ENCODE measurements at places on chromosomes 6 and 20.
A peak's percentile ranks its signal among the peaks of the same experiment; 100 is the strongest.

DNA sequence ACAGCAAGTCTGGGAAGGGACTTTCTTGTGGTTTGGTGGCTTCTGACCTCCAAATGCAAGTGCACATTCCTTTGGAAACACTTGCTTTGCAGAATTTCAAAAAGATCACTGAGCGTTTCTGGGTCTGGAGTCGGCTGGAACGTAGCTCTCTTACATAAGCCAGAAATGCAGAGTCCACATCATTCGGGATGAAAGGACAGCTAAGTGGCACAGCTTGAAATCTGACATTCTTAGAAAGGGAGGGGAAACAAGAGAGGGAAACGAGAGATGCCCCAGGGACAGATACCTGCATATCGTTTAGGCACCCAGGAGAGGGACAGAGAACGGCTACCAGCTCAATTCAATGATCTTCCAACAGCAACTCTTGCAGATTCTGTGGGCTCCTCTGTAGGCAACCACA, 118.7 kb downstream of the NFATC2 start:
- no peak overlapping the region for H3K27ac ChIP-seq
- peaks cover 26% of the 10 kb centered on the region for H3K27me3 ChIP-seq
- peak; percentile 29 for DNase-seq
- no peak overlapping the region for H3K4me3 ChIP-seq
- no peaks in the 10 kb centered on the region for H3K36me3 ChIP-seq
- peaks cover 4% of the 10 kb centered on the region for H3K4me1 ChIP-seq

- H3K4me3 ChIP-seq: no peak overlapping the region
- H3K36me3 ChIP-seq: peaks cover 36% of the 10 kb centered on the region
- peak overlapping the region; percentile 38 for H3K27ac ChIP-seq
- H3K27me3 ChIP-seq: no peaks in the 10 kb centered on the region
- H3K4me1 ChIP-seq: peaks cover 17% of the 10 kb centered on the region
Measured at GRCh38 chr20:44728801-44729443, 13.8 kb downstream of the CCN5 start.

DNA sequence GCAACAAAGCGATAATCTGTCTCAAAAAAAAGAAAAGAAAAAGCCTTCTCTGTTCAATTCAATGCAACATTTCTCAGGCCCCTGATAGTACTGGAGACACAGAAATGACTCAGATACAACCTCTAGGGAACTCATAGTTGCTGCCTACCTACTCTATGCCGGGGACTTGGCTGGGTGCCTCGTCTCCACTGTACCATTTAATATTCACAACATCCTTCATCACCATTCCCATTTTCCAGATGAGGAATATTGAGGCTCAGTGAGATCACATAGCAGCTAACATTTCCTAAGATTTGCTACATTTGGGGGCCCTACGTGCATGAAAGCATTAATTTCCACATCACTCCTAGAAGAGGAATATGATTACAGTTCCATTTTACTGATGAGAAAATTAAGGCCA, 7.5 kb downstream of the NOL4L start:
- peaks cover 26% of the 10 kb centered on the region for H3K4me1 ChIP-seq
- H3K4me3 ChIP-seq: no peak overlapping the region
- H3K27me3 ChIP-seq: no peaks in the 10 kb centered on the region
- H3K27ac ChIP-seq: no peak overlapping the region

GRCh38 chr6:14638435-14638905, 520.9 kb downstream of the CD83 start:
- no peaks in the 10 kb centered on the region for H3K36me3 ChIP-seq
- H3K4me3 ChIP-seq: no peak overlapping the region
- peaks cover 11% of the 10 kb centered on the region for H3K27me3 ChIP-seq
- no peak overlapping the region for H3K27ac ChIP-seq
- no peaks in the 10 kb centered on the region for H3K4me1 ChIP-seq

DNA sequence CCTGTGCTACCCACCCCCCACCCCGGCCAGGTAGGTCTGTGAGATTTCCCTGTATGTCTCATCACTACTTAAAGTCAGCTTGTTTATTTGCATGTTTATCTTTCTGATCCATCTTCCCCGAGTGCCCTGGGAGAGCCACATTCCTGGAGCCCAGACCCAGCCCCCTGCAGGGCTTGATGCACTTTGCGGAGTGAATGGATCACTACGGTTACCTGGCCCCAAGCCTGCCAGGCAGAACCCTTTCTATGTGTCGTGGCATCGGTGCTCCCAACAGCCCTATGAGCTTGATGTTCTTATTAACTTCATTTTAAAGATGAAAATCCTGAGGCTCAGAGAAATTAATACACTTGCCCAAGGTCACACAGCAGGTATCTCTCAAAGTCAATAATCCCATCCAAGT, 13.6 kb upstream of the SLCO4A1 start:
- H3K36me3 ChIP-seq: no peaks in the 10 kb centered on the region
- DNase-seq: peak; percentile 35
- H3K4me1 ChIP-seq: peaks cover 54% of the 10 kb centered on the region

GRCh38 chr6:16471910-16472297, 233.5 kb downstream of the GMPR start:
- no peak for DNase-seq
- peaks cover 9% of the 10 kb centered on the region for H3K36me3 ChIP-seq
- no peak overlapping the region for H3K27ac ChIP-seq
- no peak overlapping the region for H3K4me3 ChIP-seq
- H3K4me1 ChIP-seq: peaks cover 5% of the 10 kb centered on the region
- H3K27me3 ChIP-seq: no peaks in the 10 kb centered on the region

DNA sequence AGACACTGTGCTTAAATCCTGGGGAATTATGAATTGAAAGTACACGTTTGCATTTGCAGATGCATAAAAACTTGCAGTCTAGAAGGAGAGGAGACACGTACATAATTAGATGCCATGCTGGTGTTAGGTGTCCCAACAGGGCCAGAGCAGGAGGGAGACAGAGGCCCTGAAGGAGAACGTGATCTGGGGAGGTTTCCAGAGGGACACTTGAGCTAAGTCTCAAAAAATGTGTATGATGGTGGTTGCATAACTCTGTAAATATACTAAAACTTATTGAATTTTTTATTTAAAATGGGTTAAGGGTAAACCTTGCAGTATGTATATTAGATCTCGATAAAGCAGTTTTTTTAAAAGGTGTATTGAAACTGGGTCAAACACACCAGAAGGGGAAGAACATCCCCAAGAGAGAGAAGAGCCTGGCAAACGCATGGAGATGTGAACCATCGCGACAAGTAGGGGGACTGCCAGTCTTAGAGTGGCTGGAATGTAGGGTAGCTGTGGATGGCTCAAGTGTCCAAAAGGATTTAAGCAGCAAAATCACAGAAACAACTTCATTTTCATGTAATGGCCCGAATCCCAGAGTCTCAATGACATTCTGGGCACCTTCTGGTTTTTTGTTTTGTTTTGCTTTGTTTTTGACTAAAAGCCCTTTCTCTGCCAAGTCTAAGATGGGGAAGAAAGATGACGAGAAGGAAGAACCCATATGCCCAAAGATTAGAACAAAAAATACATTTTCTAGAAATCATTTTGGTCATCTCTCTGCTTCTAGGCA, 15.3 kb downstream of the TRAF3IP2 start:
- peaks cover 65% of the 10 kb centered on the region for H3K36me3 ChIP-seq
- peak overlapping the region; percentile 50 for H3K4me3 ChIP-seq
- no peak for DNase-seq

DNA sequence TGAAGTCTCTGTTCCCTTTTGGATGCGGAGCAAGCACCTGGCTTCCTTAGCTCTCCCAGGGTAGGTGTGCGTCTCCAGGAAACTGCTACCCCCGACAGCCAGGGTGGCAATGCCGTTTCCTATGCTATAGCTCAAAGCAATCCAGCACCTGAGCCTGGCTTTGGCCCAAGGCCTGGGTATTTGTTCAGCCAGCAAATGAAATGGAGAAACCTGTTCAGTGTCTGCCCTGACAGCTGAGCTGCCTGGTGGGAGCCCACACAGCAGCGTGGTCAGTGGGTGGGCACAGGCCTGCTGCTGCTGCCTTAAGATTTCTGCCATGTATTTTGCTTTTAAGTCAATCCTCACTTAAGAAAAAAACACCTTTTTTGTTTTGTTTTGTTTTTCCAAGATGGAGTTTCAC, 13.7 kb downstream of the SPATA2 start:
- peaks cover 29% of the 10 kb centered on the region for H3K36me3 ChIP-seq
- peaks cover 3% of the 10 kb centered on the region for H3K4me1 ChIP-seq
- DNase-seq: no peak
- no peak overlapping the region for H3K27ac ChIP-seq
- no peak overlapping the region for H3K4me3 ChIP-seq
- H3K27me3 ChIP-seq: no peaks in the 10 kb centered on the region

DNA sequence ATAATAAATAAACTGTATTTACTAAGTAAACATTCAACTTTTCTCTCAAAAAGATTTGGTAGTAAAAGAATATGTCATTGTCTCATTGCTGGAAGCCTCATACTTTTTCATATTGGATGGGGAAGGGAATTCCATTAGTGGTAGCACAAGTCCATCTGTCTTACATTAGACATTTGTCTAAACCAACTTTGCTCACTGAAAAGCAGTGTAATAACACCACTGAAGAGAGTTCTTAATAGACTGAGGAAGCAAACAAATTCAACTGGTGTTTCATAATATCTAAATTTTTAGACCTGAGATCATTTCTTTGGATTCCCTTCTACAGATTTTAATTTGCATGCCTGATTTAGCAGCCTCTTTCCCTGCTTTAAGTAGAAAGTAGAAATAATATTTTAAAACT, 62.7 kb downstream of the PLCB1 start:
- no peaks in the 10 kb centered on the region for H3K4me1 ChIP-seq
- H3K4me3 ChIP-seq: no peak overlapping the region
- H3K27ac ChIP-seq: no peak overlapping the region

DNA sequence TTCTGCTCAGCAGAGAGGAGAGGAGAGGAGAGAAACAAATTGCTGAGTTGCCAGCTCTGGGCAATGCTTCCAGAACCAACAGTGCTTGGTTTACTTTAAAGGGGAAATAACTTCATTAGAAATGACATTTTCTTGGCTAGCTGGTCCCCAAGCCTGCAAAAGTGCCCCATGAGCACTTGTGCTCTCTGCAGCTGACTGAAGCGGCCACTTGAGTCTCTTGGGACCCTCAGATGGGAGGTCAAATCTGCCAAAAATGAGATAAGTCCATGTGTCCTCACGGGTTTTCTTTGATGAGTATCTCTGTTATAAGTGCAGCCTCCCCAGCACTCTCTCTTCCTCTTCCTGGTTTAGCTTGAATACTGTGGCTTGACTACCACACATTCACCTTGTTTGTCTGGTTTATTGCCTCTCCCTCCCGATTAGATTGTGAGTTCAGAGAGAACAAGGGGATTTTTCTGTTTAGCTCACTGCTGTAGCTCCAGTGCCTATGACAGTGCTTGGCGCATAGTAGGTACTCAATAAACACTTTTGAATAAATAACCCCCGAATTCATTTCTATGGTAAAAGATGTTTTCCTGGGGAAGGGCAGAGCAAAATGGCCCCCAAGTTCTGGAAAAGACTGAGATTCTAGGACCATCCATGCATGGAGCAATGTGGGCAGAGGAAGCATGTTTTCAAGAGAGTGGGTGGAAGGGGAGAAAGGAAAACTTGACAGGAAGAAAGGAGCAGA, 7.0 kb upstream of the RIN2 start:
- H3K4me1 ChIP-seq: no peaks in the 10 kb centered on the region
- no peak overlapping the region for H3K4me3 ChIP-seq
- no peak for DNase-seq
- no peaks in the 10 kb centered on the region for H3K27me3 ChIP-seq
- no peak overlapping the region for H3K27ac ChIP-seq
- no peaks in the 10 kb centered on the region for H3K36me3 ChIP-seq

- peak overlapping the region; percentile 80 for H3K4me3 ChIP-seq
- no peak overlapping the region for H3K27ac ChIP-seq
- H3K36me3 ChIP-seq: no peaks in the 10 kb centered on the region
Measured at GRCh38 chr6:116763906-116764628, 1.5 kb downstream of the FAM162B start.

Data from mesenchymal stem cell (in vitro differentiated cells and primary cell).